Stimulated activated CD4-positive, alpha-beta T cell treated with anti-CD3 and anti-CD28 coated beads, Interleukin-1b, Interleukin-23, amount 100 ng/mL, for 4 hours (primary cell): ENCODE measurements at places on chromosomes 13 and 19.

GRCh38 chr13:70490320-70490935 is 382.2 kb upstream of the KLHL1 start:
- no peak for DNase-seq

DNA sequence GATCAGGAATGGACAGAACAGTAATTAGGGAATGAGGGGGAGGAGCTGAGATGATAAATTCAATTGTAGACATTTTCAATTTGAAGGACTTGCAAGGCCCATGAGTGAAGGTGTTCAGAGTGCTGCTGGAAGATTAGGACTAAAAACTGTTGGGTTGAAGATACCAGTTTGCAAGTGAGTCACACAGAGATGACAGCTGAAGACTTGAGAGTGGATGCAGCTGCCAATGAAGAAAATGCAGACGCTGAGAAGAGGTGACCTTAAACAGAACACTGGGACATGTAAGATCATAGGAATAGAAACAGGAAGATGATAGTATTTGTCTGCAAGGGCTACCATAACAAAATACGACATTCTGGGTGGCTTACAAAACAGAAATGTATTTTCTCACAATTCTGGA is 1716.5 kb upstream of the SLC10A2 start:
- DNase-seq = no peak

GRCh38 chr13:112603641-112604225 is 15.8 kb upstream of the TUBGCP3 start:
- DNase-seq = no peak

DNA sequence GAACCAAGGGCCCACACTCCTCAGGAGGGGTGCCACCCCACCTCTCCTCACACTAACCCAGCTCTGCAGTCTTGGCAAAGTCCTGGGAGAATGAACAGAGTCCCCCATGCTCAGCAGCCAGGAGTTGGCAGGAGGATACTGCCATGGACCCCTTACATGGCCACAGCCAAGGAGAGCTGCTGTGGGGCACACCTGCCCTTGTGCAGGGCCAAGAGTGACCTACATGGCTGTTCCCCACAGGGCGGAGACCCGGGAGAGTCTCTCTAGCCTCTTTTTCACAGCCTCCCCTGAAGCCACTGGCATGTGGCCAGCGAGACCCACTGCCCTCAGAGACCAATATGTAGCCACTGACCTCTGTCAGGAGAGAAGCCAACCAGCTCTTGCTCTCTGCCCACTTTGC is 45.9 kb upstream of the VSTM2B start:
- DNase-seq = no peak

GRCh38 chr13:26722321-26722720 is 38.3 kb downstream of the GPR12 start:
- DNase-seq = no peak

GRCh38 chr13:21579754-21580316 is 24.1 kb downstream of the MICU2 start:
- DNase-seq = no peak
